Naive thymus-derived CD4-positive, alpha-beta T cell (primary cell): ENCODE measurements at places on chromosomes 1 and 21.

DNA sequence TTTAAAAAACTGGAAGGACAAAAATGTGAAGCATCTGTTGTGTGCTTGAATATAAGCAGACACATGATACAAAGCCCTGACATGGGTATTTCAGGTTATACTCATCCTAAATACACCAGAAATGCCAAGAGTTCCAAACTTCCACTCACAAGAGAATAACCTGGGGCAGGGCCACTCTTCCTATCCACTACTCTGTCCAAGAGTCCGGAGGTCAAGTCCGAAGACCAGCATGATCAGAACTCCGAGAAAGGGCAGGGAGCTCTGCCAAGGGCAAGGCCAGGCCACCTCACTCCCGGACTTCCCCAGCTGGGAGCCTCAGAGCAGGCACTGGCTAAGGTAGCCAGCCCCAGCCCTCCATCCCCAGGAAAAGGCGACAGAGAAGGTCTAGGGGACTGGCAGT, 37.5 kb downstream of the HLCS start:
- H3K27ac ChIP-seq = no peak overlapping the region
- no peak overlapping the region for H3K4me3 ChIP-seq
- H3K36me3 ChIP-seq = no peaks in the 10 kb centered on the region
- no peaks in the 10 kb centered on the region for H3K4me1 ChIP-seq

DNA sequence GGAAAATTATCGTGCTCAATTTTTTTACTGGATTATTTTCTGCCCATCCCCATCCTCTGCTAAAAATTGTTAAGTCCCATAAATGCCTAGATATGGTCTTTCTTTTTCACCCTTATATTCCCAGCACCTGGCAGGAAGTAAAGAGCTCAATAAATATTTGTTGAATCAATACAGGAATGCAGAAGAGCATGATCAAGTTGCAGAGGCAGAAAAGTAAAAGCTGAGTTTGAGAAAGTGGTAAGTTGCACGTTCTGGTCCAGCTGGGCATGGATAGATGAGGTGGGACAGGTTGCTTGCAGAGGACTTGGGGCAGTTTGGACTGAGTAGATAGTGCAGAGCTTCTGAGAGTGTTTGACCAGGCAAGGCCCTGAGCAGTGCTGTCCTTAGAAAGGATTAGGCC, 40.1 kb downstream of the ZNF281 start:
- no peaks in the 10 kb centered on the region for H3K27me3 ChIP-seq
- no peaks in the 10 kb centered on the region for H3K36me3 ChIP-seq
- no peaks in the 10 kb centered on the region for H3K4me1 ChIP-seq
- H3K4me3 ChIP-seq = no peak overlapping the region

- no peaks in the 10 kb centered on the region for H3K27me3 ChIP-seq
- H3K27ac ChIP-seq = no peak overlapping the region
- no peaks in the 10 kb centered on the region for H3K4me1 ChIP-seq
- DNase-seq = no peak
- H3K4me3 ChIP-seq = no peak overlapping the region
Observed at GRCh38 chr1:224800486-224801119, 128.9 kb upstream of the DNAH14 start.

- no peak overlapping the region for H3K4me3 ChIP-seq
- no peak overlapping the region for H3K27ac ChIP-seq
Observed at GRCh38 chr1:222370913-222371675, 176.8 kb downstream of the HHIPL2 start.

DNA sequence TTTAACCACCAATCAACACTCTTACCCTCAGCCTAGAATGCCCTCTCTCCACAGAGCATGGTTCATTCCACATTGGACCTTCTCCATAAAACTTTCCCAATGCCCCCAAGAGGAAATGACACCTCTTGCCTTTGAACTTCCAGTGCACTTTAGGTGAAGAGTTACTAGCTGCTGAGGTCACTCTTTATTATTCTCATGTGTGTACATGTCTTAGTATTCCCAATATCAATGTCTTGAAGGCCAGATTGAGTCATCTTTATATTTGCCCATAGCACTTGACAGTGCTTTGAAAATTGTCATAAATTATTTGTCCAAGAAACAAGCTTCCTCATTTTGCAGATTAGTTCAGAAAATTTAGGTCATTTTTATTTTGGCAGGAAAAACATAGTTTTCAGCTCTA, 8.1 kb upstream of the DNASE2B start:
- H3K4me3 ChIP-seq = no peak overlapping the region
- no peaks in the 10 kb centered on the region for H3K27me3 ChIP-seq
- no peaks in the 10 kb centered on the region for H3K36me3 ChIP-seq
- DNase-seq = no peak

DNA sequence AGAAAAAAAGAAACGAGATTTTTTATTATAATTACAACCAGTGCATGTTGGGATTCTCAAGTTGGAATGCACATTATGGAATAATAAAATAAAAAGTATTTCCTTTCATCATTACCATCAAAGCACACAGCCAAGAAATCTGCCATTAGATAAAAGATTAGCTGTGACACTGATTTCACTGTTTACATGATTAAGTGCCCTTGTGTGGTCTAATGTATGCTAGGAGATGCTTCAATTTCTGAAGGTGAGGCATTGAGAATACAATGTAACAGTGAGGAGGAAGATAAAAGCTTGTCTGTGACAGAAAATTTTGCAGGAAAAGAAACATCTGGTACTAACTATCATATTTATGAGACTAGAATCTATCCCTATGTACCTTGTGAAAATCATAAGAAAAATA, 409.7 kb upstream of the PRMT6 start:
- no peaks in the 10 kb centered on the region for H3K27me3 ChIP-seq
- no peaks in the 10 kb centered on the region for H3K36me3 ChIP-seq

GRCh38 chr1:212733109-212733508, 33.5 kb upstream of the BATF3 start:
- H3K4me1 ChIP-seq = no peaks in the 10 kb centered on the region
- no peaks in the 10 kb centered on the region for H3K36me3 ChIP-seq
- no peak overlapping the region for H3K4me3 ChIP-seq

GRCh38 chr21:42666925-42667324, 13.5 kb downstream of the PDE9A start:
- H3K36me3 ChIP-seq = no peaks in the 10 kb centered on the region
- no peak for DNase-seq
- H3K27ac ChIP-seq = no peak overlapping the region
- H3K4me3 ChIP-seq = no peak overlapping the region
- no peaks in the 10 kb centered on the region for H3K27me3 ChIP-seq

DNA sequence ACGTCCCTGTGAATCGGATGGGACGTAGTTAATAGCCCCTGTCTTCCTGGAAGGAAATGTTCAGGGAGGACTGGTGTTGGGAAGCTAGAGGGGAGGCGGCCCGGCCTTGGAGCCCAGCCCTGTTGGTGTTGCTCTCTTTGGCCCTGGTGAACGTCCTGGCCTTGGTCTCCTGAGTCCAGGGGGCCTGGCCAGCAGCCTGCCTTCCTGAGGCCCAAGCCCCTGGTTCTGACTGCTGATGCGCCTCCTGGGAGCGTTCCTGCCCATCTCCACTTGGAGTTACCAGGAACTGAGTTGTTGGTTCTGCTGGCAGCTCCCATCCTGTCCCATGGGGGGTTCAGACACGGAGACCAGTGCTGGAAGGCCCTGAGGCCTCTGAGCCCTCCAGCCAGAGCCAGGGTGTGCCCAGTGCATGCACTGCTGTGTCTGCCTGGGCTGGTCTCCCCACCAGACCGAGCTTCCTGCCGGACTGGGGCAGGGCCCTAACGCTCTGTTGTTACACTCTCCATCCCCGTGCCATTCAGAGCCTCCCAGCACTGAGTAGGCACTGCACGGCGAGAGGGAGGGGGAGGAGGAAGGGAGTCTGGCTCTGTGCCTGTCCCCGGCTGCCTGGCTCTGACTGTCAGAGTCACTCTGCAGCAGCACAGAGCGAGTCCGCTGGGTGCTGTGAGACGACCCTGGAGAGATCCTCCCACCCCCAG, 382.5 kb upstream of the VAMP3 start:
- no peaks in the 10 kb centered on the region for H3K4me1 ChIP-seq
- H3K4me3 ChIP-seq = no peak overlapping the region
- no peaks in the 10 kb centered on the region for H3K27me3 ChIP-seq

DNA sequence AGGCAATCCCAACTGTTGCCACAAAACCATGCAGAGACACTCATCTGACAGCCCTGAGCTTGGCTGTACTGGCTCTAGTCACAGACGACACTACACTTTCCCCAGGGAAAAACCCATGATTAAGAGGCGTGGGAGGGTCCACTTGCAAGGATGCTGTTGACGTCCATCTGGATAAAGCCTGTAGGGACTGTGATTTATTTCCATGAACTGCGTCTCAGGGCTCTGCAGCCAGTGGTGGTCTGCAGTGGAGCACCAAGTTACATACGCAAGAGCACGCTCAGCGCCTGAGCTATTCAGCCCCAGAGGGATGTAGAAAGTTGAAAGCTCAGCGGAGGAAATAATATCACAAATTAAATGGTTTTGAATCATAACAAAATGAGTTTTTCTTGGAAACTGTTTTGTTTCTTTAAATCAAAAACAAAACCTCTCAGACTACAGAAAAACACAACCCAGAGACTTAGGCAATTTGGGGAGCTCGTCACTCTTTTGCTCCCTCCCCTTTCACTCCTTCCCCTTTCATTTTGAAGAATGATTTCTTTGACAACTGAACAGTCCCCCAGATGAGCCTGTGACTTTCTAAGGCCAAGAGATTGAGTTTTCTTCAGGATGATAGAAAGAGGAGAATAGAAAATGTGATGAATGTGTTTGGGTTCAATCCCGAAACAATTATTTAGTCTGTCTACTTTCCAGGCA, 71.2 kb downstream of the NGF start:
- no peak overlapping the region for H3K4me3 ChIP-seq
- DNase-seq = no peak
- no peaks in the 10 kb centered on the region for H3K27me3 ChIP-seq
- H3K36me3 ChIP-seq = no peaks in the 10 kb centered on the region

GRCh38 chr1:175822580-175822979, 79.2 kb upstream of the TNR start:
- no peak for DNase-seq
- H3K4me1 ChIP-seq = no peaks in the 10 kb centered on the region
- H3K4me3 ChIP-seq = no peak overlapping the region
- H3K27ac ChIP-seq = no peak overlapping the region
- no peaks in the 10 kb centered on the region for H3K27me3 ChIP-seq

- DNase-seq = no peak
- H3K4me1 ChIP-seq = no peaks in the 10 kb centered on the region
- H3K4me3 ChIP-seq = no peak overlapping the region
- H3K27ac ChIP-seq = no peak overlapping the region
- H3K36me3 ChIP-seq = no peaks in the 10 kb centered on the region
- H3K27me3 ChIP-seq = no peaks in the 10 kb centered on the region
Observed at GRCh38 chr1:180273066-180273465, 43.0 kb downstream of the LHX4 start.
